ENCODE measurements at places on chromosomes 7 and 10.

- peak; percentile 45 for DNase-seq
These were observed 2.7 kb downstream of the HOXA11 start for GRCh38 chr7:27182285-27182841.

- no peak for DNase-seq
These were observed 487.4 kb downstream of the PLXDC2 start for GRCh38 chr10:20303453-20304152.

GRCh38 chr10:103715430-103715829 lies 139.9 kb downstream of the SH3PXD2A start:
- DNase-seq, result no peak

DNA sequence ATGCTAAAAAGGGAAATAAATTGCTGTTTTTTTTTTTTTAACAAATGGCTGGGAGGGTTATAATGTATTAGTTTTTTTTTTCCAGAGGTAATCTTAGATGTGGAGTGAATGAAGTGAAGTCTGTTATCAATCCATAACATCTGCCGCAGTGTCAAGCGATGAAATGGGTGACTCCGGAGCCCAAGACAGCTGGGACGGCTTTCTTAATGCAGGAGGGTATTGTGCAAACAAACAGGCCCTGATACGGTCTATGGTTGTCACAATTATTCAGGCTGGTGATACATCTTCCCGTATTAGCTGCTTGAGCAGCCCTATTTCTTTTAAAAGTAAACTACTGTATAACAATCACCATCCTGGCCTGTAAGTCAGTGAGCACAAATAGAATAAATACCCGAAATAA lies 1231.2 kb downstream of the GATA3 start:
- DNase-seq, result no peak

GRCh38 chr10:63236113-63236935 lies 103.2 kb downstream of the NRBF2 start:
- DNase-seq, result no peak

DNA sequence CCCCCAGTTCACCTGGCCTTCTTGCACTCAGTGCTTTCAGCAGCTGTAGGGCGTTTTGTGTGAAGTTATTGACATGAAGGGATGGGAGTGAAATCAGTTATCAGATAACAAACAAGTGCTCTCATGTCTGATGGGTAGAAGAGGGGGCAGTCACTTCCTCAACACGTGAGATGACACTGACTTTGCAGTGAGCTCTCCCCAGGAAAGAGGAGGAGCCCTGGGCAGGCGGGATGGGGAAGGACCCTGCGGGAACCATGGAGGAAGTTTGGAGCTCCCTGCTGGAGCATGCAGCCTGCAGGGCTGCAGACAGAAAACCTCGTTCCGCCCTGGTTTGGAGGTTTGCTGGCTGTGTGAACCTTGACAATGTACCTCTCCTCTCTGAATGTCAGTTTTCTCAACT lies 38.7 kb downstream of the GPR26 start:
- DNase-seq, result no peak

DNA sequence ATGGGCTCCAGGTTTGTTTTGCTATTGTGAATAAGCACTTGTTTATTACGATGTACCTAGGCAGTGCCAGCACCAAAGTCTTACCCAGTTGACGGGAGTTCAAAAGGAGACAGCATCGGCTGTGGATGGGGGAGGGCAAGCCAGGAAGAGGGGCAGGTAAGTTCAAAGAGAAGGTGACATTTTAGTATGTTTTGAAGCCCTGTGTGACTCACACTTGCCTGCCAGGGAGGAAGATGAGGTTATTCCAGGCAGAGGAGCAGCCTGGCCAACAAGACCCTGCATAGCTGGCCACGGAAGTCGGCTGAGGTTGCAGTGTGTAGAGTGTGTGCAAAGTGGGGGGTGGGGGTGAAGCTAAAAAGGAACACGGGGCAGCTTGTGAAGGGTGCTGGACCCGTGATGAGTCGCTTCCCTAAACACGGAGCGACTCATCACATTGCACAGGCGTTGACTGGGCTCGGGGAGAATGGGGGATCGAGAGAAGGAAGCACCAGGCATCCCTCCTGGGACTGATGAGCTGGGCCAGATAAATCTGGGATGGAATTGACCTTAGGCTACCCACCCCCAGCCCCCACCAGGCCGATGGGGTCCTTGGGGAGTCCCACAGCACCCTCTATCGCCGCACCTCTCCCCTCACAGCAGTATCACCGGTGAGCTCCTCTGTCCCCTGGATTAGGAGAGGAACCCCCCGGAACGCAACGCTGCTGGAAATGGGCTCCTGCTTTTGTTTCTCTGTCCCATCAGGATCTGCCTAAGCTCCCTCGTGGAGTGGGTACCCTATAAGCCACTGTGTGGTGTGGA lies 97.9 kb upstream of the IKZF1 start:
- DNase-seq, result no peak

DNA sequence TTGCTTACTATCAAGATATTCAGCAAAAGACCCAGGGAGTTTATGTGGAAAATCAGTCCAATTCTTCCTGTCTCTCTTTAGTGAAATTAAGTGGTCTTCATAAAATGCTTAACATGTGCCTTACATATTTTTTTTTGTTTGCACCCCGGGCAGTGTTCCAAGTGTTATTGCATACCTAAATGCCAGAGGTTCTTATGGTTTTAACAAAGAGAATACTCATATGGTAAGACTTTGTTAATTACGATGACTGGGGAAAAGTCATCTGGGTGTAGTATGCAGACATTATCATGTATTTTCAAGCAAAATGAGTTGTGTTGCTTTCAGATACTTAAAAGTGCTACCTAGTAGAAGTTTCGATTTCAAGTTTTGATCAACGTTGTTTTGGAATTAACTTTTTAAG lies 82.6 kb downstream of the PRKG1 start:
- no peak for DNase-seq

DNA sequence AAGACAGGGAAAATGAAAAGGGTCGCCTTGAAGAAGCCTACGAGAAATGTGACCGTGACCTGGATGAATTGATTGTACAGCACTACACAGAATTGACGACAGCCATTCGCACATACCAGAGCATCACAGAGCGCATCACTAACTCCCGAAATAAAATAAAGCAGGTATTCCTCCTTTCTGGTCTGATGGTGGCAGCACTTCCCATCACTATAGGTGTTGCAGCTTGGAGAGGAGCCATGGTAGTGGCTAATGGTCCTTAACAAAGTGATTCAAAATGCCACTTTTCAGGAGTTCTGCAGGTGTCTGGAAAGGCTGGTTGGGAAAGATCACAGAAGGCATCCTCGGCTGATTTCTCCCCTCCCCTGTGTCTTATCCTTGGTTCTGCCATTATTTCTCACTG lies 22.1 kb downstream of the EXOC4 start:
- no peak for DNase-seq

DNA sequence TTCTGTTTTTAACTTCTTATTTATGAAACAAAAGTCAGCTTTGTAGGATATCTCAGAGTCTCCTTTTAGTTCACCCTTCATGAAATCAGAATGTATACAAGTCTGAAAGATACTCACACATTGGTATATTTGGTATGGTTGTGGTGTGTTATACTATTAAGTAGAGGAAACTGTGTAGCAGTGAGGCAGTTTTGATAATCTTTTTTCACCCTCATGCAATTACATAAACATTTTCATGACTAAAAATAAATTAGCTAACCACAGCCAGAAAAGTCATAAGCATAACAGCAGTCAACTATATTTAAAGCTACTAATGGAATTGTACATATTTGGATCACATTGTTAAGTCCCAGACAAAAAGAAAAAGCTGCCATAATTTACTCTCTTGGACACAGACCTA lies 62.1 kb downstream of the FAM185A start:
- DNase-seq, result no peak
